Activated T-helper 1 cell treated with anti-CD3 and anti-CD28 coated beads, Interleukin-12 subunit alpha, Interleukin-12 subunit beta, Interleukin-2, Interleukin-4 antibody, amounts not matched to agents 30 ng/mL and 10 ng/mL and 1 ng/mL, durations not matched to agents 14 hours and 24 hours and 36 hours (primary cell): ENCODE measurements at places on chromosomes 1 and 21.
A peak's percentile ranks its signal among the peaks of the same experiment; 100 is the strongest.

DNA sequence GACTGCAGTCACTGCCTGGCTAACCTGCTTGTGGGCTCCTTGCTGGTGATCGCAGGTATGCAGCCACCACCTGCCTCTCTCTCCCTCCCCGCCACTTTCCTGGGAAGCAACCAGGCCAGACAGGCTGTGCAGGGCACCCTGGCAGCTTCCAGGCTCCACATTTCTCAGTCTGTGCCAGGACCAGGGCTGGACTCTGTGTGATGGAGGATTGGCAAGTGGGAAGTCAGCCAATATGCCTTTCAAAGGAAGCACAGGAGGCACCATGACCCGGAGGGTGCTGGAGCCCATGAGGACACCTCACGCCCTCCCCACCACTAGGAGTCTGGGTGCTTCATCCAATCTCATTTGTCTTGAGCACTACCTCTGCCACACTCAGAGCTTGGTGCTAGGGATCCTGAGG lies 15.8 kb upstream of the DISP3 start:
- no peak for DNase-seq

DNA sequence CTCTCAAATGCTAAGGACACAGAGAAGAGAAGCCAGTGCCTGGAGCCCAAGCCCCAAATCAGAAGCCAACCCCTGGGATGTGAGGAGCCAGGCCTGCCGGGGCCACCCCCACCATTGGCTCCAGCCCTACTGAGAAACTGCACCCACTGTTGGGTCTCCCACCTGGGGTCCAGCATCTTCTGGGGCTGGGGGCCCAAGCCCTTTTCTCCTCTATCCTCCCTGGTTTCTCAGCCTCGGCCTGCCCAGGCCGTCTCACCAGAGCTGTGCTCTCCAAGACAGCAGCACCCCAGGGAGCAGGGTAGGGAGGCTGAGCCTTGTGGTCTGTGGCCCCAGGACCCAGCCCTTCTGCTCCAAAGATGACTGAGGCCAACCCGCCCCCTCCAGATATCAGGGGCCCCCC lies 37.9 kb downstream of the SDC3 start:
- DNase-seq, result no peak

DNA sequence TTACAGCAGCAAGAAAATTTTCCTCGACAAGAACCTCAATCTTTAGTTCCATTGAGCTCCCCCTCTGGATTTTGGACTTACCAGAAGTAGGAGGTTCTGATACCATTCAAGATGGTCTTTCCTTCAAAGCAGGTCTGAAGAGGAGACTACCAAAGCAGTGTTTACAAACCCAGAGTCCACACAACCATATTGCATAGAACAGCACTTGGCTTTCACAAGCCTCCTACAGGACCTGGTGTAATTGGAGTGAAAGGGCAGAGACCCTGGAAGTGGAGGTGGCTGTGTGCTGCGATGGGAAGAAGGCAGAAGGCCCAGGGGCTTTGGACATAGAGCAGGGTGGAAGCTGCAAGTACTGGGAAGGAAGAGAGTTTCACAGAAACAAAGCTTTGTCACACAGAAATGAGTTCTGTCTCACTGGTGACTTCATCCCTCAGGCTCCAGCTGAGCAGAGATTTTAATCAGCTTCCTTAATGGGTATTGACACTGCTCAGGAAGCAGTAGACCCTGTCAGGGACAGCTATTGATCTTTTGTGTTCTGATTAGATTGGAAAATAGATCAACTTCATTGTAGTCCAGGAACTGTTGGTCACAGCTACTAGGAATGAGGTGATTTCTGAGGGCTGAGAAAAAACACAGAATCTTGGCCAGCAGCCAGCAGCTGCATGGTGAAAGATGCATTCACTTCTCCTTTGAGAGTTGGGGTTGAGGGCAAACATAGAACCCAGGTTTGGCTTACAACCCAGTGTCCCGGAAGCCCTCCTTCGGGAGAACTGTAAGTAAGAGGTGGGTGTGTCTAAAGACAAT lies 124.0 kb downstream of the SYT2 start:
- no peak for DNase-seq

DNA sequence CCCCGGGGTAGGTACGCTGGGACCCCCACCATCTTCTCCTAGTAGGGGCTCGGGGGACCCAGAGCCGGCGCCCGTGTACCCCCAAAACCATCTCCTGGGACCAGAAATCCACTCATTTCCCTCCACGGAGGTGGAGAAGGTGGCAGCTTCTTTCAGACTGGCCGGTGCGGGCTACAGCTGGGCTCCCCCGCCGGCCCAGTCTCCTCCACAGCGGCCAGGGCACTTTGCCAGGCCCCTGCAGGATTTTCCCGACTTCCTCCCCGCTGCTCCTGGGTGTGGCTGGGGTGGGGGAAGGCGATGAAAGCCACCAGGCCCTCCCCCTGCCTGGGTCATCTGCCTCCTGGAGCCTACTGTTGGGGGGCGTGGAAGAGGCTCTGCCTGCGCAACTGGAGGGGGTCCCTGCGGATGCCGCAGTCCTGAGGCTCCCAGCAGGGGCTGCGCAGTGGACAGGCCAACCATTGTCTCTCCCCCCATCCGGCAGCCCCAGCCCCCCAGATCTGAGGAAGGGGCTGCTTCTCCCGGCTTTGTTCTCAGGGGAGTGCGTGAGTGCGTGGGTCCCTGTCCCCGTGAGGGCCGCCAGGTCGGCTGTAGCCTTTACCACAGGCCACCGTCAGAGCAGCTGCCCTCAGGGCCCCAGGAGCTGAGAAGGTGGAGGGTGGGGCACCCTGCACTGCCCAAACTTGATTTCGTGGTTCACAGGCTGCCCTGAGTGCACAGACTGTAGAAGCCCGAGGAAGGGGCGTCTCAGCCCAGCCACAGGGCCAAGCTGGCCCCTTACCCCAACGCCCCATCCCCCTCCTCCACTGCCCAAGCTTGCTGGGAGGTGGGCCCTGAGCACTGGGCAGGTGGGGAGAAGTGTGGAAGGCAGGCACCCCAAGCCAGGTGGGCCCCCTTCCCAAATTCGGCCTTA lies 1.3 kb downstream of the AGRN start:
- no peak for DNase-seq

GRCh38 chr1:43285269-43285990 lies at the start of gene C1orf210:
C1orf210 (minus strand) TSS chr1:43285581; CDS start chr1:43283270, 2,311 bp downstream.
- DNase-seq, result no peak

DNA sequence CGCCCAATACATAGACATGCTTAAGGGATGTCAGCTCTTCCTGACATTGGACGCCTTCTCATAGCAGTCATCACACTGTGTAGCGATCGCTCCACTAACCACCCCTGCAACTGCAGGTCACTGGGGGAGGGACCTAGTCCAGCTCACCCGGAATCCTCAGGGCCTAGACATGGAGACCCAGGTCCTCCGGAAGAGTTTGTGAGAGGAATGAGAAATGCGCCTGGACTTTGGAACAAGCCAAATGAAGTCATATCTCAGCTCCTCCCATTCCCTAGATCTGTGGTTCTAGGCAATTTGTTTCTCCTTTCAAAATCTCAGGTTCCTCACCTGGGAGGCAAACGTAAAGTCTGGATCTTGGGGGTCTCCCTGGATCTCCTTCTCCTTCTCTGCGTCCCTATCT lies 253.3 kb downstream of the KAZN start:
- no peak for DNase-seq

GRCh38 chr1:87140831-87141540 lies 187.7 kb upstream of the LMO4 start:
- no peak for DNase-seq

- no peak for DNase-seq
Measured at GRCh38 chr21:41638201-41638790, 128.6 kb downstream of the RIPK4 start.

GRCh38 chr1:70656361-70656760 lies 245.3 kb downstream of the CTH start:
- DNase-seq, result no peak

DNA sequence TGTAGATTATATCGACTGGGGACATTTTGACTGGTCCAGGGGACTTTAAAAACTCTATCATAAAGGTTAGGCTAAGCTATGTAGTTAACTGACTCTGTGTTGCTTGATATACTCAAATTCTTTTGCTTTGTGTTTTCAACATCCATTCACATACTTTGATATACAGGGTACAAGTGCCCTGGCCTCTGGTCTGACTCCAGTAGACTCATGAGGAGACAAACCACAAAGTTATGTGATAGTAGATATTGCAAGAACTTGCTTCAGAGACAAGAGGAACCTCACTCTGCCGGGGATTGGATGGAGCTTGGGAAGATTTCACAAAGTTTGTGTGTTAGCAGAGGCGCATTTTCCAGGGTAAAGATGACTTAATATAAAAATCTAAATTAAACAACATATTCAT lies 1.3 kb downstream of the GORAB start:
- no peak for DNase-seq

GRCh38 chr1:115404911-115405310 lies 66.9 kb upstream of the NGF start:
- DNase-seq, result no peak

- DNase-seq, result no peak
Measured at GRCh38 chr1:169697755-169698154, 13.7 kb downstream of the SELL start.

DNA sequence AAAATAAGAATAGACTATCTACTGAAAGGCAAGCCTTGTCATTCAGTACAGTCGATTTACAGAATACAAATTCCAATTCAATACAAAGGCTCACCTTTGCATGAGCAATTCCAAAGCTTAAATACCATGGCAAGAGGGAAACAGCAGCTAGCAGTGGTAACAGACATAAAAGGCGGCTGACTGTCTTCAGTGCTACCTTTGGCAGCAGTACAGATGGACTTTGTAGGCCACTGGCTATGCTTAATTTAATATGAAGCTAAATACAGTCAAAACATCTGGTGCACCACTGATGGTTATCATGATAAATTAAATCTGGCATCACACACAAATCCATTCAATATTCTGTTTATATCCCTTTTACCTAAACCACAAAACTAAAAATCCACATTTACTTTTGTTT lies 62.4 kb downstream of the RERE start:
- no peak for DNase-seq

GRCh38 chr1:19074361-19074901 lies 118.0 kb upstream of the IFFO2 start:
- DNase-seq, result peak; percentile 75
